Esophagus squamous epithelium (tissue), 5 donors: ENCODE measurements at places on chromosomes 12 and 14.

GRCh38 chr14:56087671-56088471 is 30.3 kb upstream of the PELI2 start:
- no peak for DNase-seq

- no peak for DNase-seq
Observed at GRCh38 chr12:130126023-130126432, 36.2 kb upstream of the FZD10 start.

- no peak for DNase-seq
Observed at GRCh38 chr12:24404086-24404815, 454.8 kb upstream of the SOX5 start.

DNA sequence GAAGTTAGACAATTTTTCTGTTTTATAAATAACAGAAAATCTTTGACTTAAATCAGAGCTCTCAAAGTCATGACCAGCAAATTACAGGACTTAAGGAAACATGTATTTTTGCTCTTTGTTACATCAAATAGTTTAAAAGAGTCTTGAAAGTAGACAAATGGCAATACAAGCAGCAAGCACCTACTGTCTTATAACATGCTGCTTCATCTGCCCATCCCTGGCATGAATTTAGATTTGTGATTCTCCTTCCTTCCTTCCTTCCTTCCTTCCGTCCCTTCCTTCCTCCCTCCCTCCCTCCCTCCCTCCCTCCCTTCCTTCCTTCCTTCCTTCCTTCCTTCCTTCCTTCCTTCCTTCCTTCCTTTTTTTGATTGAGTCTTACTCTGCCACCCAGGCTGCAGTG is 715.6 kb upstream of the FLRT2 start:
- no peak for DNase-seq

DNA sequence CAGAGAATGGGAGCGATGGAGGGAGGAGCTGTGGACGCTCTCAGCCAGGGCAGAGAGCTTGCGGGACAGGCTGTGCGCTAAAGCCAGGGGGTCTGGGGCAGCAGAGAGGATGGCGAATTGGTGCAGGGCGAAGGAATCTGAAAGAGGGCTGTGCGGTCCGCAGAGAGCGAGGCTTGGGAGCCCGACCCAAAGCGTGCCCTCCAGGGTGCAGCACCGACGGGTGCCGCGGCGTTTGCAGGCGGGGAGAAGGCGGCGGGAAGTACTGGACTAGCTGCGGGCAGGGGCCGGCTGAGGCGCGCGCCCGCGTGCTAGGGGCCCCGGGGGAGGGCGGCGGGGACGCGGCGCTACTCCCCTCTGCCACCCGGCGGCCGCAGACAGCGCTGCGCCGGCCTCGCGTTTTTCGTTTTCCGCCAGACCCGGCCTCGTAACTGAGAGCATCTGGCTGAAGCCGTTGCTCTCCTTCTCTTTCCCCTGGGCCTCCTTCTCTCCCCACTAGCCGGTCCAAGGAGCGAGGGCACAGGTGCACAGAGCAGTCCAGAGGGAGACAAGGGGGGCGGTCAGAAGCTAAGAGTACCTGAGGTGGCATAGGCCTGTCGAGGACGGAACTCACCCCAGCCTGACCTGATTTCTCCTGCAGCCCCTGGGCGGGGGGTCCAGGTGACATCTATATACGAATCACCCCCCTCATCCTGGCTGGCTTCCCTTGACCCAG is 24.9 kb downstream of the SLC6A12 start:
- no peak for DNase-seq

- no peak for DNase-seq
Observed at GRCh38 chr12:2833327-2833726, 1.5 kb downstream of the NRIP2 start.

DNA sequence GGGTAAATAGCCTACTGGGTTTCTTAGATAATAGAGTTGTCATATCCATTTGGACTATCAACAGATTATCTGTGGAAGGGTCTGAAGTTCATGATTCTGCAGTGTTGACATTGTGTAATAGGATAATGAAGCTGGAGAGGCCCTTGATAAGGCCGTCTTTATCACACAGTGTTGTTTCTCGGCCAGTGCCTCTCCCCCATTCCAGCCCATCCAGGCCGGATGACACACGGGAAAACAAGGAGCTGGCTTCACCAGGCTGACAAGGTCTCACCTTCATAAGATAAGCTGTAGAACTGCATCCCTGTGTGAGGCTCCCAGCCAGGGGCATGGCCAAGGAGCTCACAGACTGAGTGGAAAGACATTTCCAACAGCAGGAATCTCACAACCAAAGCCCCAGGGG is 8.7 kb upstream of the EML1 start:
- DNase-seq, result no peak

DNA sequence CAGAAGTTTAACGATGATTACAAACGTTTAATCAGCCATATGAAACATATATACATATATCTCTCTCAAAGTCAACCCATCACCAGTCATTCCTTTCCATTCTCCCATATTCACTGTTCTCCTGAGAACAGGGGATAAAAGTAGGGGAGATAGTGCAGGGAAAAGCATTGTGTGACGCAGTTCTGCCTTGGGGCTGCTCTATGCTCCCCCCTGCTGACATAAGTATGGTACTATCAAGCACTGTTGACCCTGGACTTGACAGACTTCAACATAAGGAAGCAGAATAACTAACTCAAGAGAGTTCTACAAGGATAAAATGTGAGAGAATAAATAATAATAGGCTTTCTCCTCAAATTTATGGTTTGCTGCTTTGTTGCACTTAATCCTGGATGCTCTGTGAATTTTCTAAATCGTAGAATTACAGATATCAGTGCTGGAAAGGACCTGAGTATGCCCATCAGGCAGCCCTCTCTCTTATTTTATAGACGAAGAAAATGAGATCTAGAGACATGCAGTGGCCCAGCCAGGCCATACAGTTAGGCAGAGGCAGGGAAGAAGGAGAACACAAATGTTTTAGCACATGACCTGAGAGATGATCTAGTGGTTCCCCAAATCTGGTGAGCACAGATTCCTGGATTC is 87.2 kb downstream of the SCN8A start:
- DNase-seq, result no peak

GRCh38 chr12:82223426-82223825 is 134.8 kb downstream of the CCDC59 start:
- DNase-seq, result no peak

- no peak for DNase-seq
Observed at GRCh38 chr12:129193263-129193871, 340.1 kb downstream of the GLT1D1 start.

GRCh38 chr14:102508410-102508773 is 1.2 kb downstream of the ANKRD9 start:
- DNase-seq, result no peak

DNA sequence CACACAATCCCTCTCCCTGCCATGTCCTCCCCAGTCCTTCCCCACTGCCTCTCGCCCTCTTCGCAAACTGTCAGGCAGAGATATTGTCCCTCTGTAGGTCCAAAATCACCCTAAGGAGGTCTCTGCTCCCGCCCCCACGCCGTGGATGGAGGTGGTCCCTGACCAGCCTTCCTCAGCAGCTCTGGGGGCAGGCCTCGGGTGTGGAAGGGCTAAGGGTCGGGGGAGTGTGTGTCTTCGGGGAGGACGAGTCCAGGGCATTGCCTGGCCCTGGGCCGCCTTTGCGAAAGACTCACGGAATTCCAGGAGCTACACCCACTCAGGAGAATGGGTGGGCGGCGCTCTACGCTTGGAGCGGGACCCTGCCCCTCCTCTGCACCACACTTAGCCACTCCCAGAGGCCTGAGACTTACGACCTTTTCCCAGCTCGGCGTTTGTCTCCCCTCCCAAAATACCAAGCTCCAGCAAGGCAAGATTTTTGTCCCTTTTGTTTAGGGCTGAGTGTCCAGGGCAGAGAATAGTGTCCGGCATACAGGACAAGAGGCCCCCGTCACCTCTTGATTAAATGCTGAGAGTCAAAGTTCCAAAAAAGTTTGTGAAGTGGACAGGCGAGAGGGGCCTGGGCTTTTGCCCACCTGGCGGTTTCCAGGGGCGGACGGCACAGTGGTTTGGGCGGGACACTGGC is 881 bp downstream of the PYGL start:
- no peak for DNase-seq

DNA sequence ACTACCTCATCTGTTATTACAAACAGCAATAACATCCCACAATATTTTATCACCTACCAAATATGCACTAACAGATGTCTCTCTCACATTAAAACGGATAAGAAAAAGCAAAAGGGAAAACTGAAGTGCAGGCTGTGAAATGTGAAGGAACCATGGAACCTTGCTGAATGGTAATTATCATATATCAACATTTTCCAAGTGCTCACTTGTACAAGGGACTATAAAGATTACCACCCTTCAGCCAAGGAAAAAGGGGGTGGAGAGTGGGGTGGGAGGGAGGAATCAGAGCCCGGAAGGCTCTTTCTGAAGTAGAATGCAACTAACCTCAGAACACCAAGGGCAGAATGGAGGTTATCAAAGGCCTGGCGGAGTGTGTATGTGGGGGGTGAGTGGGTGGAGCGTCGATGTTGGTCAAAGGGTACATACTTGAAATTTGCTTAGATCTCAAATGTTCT is 1.2 kb downstream of the SNX6 start:
- no peak for DNase-seq

DNA sequence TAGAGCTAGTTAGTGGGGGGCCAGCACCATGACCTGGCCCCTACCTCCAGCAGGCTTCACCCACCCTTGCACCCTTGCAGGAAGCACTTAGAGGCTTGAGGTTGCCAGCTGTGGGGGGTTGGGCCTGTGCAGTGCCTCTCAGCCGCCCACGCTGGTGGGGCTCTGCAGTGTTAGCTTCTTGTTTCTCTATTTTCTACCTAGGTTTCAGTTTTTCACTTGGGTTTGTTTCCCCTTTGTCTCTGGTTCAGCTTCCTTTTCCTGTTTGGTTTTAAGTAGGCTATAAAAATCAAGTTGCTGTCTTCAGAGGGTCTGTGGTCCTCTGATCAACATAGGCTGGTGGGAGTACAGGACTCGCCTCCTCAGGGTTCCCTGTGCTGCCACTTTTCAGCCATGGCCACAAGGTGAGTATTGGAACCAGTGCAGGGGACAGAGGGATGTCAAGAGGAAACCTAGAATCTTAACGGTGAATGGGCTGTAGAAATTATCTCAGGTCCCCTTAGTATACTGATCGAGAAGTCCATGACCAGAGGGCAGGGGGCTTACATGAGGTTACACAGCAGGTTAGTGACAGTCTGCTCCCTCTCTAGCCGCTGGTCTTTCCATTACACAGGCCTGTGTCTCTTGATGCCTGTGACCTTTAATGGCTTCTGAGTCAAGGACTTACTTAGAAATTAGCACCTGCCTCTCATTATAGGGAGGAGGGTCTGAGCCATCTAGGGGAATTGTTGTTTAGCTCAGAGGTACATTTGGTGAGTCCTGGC is at the start of gene EVL:
Gene EVL, plus strand, starts transcription at position 312 of the 761 bp plus-strand sequence. Its CDS starts 79 bp downstream, at position 391.
- no peak for DNase-seq

- no peak for DNase-seq
Observed at GRCh38 chr14:54840798-54841197, 61.8 kb downstream of the GCH1 start.

- DNase-seq, result peak; percentile 81
Observed at GRCh38 chr12:14774074-14774905, 29.0 kb downstream of the WBP11 start.

DNA sequence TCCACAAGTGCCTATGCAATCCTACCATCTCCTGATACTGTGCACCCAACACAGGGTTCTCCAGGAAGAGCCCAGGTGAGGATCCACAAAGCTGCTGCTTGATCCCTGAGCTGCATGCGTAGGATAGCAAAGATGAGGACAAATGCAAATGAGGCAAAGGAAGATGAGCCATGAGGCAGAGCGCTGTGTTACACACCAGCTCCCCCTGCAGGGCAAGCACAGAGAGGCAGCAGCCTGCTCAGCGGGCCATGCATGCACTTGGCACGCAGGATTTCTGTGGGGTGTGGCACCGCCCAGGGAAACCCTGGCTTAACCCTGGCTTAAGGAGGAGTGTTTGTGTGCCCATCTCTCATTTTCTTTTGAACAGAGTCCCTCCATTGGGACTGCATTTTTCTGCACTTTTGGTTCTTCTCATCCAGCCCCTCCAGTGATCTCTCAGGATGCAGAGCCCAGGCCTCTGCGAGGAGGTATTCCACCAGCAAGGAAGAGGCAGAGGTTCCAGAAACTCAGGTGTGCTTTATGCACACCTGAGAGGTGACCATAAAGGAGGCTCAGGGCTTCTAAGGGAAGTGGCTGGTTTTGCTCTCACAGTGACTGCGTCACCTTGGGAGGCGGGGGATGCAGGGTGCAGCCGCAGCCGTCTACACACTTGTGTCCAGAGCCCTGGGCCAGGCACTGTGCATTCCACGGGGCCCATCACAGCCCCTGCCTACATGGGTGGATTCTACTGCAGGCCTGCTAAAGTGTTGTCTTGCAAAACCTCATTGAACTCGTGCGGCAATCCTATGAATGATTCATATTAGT is 973.3 kb upstream of the TMEM132C start:
- DNase-seq, result no peak

- no peak for DNase-seq
Observed at GRCh38 chr14:95039993-95040348, 117.4 kb downstream of the DICER1 start.

DNA sequence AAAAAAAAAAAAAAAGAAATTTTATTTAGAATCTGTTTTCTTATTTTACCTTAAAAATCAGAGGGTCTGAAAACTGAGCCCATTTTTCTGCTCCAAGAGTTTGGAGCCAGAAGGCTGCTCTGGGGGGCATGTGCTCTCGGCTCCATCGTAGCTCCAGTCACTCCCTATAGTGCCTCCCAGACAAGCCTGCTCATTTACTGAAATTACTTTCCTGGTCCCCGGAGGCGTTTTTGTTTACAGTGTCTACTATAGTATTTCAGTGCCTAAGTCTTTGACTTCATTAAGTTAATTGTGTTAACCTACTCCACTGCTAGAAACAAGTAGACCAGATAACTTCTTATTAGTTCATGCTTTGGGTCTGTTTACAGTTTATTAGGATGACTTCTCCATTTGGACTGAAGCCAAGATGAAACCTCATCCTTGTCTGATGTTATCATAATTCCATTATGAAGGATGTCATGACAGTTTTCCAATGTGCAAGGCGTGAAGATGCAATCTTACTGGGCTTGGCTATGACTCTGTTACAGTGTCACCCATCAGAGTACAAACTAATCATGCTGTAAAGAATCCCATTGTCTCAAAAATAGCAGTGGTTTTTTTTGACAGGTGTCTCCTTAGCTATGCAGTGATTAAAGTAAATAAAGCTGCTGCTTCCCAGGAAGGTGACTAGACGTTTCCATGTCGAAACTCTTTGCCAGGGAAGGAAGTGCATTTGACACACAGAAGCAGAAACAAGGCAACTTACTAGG is 182.3 kb downstream of the TMEM132C start:
- no peak for DNase-seq

DNA sequence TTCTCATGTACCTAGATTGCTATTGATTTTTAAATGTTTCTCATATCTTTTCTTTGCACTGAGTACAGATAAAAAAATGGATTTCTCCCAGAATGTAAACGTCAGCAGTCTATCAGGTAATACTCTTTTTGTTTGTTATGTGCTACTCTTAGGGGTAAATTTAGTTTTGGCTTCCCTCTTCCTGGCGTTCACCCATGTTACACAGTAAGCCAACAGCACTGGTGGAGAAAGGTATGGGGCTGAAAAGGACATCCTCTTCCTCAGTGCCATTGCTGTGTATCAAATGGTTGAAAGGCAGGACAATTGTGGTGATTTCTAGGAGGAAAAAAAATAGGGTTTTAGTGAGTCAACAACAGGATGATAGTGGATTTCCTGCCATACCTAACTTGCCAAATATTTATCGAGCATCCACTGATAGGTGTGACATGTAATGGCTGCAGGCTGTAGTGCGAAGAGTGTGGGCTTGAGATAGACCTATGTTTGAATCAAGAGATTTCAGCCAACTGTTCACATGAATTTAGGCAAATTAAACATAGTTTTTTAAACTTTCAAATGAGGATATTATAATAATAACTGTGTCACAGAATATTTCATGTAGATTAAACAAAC is 7.5 kb downstream of the KLRF2 start:
- no peak for DNase-seq
